ENCODE measurements at places on chromosomes 1 and 21.

DNA sequence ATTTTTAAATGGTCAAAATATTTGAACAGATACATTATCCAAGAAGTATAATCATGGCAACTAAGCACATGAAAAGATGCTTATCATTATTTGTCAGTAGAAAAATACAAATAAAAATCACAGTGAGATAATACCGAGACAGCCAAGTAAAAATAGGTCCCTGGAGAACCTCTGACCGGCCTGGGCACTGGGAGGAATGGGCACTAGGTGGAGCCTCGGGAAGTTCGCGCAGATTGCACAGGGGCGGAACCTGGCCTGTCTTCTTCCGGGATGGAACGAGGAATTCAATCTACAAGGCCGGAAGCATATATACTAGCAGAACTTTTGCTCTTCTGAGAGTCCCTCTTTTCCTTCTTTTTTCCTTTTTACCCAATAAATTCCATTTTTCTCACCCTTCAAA is 148.5 kb upstream of the CHRM3 start:
- no peak for DNase-seq

DNA sequence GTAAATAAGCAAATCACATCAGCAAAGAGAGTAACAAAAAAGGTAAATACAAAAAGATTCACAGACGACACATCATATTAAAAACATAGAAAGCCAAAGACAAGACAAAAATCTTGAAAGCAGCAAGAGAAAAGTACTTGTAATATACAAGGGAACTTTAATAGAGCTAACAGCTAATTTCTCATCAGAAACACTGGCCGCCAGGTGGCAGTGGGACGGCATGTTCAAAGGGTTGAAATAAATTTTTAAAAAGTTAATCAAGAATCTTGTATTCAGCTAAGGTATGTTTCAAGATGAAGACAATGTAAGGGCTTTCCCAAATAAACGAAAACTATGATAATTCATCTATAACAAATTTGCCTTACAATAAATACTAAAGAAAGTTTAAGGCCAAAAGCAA is 358.1 kb downstream of the LRRIQ3 start:
- DNase-seq = no peak

DNA sequence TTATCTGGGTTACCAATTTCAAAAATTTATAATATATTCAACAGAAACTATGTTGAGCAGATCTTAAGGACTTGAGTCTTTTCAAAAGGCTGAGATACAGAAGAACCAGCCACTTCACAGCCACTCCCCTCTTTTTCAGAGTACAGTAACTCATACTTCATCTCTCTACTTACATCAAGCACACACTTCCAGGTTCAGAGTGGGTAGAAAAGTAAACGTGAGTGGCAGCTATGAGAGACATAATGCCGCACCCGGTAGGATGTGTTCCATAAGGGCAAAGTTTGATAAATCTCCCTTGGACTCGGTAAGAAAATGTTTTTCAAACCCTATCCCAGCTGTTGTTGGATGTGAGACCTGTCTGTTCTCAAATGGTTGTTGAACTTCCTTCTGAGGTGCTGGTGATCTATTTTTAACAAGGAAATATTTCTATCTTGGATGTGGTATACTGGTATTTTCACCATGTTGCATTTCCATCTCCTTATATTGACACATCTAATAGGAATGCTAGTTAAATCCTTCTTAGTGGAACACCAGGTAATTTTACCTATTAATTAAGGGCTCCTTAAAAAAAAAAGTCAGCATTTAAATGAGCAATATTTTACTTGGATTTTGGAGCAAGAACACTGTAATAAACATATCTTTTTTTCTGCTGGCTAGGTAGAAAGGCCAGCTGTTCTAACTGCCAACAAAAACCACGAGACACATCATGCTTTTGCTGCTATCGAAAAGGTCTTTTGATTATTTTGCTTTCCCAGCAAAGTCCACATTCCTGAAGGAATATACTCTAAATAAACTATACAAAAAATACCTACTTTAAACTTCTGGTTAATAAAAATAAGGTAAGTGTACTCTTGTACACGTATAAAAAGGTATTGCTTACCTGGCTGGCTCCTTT is 28.2 kb downstream of the CNN3 start:
- no peak for DNase-seq

GRCh38 chr1:216554934-216555333 is 131.7 kb upstream of the USH2A start:
- no peak for DNase-seq

- no peak for DNase-seq
Measured at GRCh38 chr1:147669469-147670318, 630 bp downstream of the ACP6 start.

- DNase-seq = no peak
Measured at GRCh38 chr1:241079047-241079446, 278.0 kb downstream of the RGS7 start.

- no peak for DNase-seq
Measured at GRCh38 chr1:51236531-51237350, 668 bp downstream of the RNF11 start.

- DNase-seq = no peak
Measured at GRCh38 chr1:18641005-18641941, 10.6 kb downstream of the PAX7 start.

DNA sequence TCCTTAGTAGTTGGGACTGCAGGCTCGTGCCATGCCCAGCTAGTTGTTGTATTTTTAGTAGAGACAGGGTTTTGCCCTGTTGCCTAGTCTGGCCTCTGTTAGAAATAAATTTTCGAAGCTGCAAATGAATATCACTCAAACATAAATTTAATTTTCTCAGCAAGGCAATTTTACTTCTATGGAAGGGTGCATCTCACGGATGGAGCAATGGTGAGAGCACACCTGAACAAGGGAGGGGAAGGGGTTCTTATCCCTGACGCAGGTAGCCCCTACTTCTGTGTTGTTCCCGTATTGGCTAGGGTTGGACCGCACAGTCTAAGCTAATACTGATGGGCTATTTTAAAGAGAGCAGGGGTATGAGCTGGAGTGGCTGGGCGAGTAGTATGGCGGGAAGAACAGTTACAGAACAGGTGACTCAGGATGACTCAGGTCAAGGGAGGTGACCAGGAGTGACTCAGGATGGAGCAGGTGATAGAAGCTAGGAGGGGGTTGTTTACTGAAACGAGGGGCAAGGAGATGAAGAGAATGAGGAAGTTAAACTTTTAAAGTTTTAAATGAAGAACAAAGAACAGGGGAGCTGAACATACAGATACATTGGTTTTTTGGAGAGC is 7.5 kb downstream of the MDM4 start:
- no peak for DNase-seq

DNA sequence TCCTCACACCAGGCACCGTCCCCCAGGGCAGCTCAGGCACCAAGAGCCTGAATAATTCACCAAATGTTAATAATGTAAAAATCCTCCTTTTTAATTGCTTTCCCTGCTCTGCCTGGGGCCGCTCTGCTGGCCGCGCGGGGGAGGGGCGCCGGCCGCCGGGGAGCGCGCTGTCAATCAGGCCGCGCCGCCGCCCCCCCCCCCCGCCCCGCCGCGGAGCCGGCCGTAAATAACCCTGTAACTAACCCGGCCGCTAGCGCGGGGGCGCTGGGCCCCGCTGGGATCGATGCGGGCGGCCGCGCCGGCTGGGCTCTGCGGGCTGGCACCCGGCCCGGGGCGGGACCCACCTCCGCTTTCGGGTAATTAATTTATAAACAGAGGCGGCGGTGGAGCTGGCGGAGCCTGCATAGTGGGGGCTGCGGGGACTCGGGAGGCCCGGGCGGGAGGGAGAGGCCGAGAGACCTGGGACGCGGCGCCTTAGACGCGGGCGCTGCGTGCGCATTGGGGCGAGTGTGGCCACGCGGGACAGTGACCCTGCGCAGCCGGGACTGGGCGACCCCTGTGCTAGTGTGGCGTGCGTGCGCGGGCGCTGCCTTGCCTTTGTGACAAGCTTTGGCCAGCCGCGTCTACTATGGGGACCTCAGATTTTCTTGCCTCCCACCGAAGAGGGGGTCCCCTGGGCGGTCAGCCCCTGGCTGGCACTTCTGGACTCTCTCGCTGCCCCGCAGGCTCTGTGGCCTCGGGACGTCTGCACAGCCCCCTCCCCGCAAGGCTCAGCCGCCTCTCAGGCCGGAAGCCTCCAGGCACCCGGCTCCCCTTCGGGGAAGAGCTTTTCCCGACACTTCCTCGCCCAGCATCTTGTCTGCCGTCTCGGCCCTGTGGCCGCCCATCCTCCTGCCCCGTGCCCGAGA is 16.6 kb downstream of the SAMD11 start:
- DNase-seq = no peak

GRCh38 chr1:7868070-7868780 is 15.4 kb upstream of the UTS2 start:
- DNase-seq = no peak

GRCh38 chr21:34077888-34078287 is 4.5 kb downstream of the MRPS6 start:
- no peak for DNase-seq

DNA sequence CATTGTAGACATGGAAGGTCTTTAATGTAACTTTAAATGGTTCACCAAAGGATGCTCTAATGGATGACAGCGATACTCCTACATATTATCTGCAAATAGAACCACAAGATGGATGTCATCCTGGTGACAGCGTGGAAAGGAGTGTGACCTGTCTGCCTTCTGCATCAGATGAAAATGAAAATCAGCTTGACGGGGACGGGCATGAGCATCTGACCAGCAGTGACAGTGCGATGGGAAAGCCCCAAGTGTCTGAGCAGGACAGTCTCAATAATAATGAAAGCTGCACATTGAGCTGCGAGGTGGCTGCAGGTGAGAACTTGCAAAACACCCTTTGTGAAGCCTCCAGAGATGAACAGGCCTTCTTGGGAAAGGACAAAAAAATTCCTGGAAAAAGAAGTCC is 25.2 kb downstream of the CNST start:
- DNase-seq = no peak

DNA sequence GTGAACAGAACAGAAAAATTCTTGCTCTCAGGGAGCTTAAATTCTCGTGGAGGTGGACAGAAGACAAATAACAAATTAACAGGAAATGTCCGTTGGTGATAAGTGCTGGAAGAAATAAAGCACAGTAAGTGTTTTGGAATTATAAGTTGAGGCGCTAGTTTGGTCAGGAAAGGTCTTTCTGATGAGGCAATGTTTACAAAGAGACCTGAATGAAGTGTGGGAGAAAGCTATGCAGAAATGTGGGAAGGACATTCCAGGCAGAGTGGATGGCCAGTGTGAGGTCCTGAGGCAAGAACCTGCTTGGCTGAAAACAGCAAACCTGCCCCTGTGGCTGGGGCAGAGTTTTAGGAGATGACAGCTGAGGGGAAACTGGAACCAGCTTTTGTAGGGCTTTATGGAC is 23.3 kb downstream of the NGF start:
- DNase-seq = no peak

GRCh38 chr1:182600745-182601415 is 3.3 kb downstream of the RGS16 start:
- no peak for DNase-seq

DNA sequence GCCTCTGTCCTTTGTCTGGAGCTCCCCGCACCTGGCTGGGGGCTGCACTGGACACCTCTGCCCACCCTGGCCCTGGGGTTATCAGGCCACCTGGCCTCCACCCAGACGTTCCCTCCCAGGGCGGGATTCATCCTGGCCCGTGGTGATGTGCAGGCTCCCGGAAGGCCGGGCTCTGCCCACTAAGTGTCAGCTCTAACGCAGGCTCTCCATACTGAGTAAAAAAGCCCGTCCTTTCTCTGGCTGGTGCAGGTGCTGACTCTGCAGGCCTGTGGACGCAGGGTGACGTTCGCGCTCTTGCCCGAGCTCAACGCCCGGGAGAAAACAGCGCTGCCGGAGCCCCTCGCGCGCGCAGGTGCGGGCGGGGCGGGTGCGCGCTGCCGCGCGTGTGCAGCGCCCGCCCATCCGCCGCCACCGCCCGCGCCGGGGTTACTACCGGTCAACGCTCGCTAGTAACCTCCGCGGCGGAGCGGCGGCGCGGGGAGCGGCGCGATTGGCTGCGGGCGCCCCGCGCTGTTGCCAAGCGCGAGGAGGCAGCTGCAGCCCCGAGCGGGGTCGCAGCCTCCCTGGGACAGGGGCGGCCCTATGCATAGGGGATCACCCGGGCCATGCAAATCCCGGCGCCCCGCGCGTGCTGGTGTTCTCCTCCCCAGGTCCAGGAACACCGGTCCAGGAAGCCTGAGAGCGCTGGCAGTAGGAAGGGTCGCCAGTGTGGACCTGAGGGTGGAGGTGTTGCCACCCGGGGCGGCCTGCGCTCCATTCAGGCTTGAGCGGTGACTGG is 15.7 kb downstream of the ABCG1 start:
- no peak for DNase-seq

- DNase-seq = no peak
Measured at GRCh38 chr1:100299521-100300222, 33.7 kb downstream of the RTCA start.

GRCh38 chr1:208219659-208220282 is 24.4 kb downstream of the PLXNA2 start:
- DNase-seq = no peak

GRCh38 chr1:3727042-3727824 is 25.0 kb upstream of the CCDC27 start:
- DNase-seq = no peak

DNA sequence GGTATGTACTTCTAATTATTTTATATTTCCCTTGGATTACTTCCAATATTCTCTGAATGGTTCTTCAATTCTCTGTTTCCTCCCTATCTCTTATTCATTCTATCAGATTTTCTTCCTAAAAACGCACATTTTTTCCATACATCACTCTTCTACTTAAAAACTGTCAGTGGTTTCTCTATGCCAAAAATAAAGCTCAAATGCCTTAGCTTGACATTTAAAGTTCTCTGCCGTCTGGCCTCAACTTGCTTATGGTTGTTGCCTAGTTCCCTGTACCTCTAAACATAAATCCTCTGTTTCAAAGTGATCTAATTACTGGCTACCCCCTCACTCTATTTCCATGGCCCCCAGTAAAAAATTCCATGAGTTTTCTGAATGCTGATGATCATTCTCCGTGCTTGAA is 671.0 kb upstream of the ADGRL2 start:
- DNase-seq = no peak

GRCh38 chr1:245791410-245792312 is 636.9 kb downstream of the KIF26B start:
- DNase-seq = no peak

DNA sequence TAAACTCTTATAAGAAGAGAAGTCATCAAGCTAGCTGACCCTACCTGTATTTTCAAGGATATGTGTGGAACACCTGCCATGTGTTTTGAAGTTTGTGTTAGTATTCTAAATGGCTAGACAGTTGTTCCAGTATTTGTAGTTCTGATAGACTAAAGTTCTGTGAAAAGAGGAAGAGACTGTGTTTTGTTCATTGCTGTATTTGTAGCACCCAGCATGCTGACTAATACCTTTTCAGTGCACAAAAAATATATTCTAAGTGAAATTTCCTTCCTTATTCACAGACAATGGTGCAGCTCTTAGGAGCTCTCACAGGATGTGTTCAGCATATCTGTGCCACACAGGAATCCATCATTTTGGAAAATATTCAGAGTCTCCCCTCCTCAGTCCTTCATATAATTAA is 8.2 kb upstream of the METTL18 start:
- no peak for DNase-seq

GRCh38 chr1:9399510-9400424 is 107.1 kb downstream of the SPSB1 start:
- DNase-seq = no peak

- no peak for DNase-seq
Measured at GRCh38 chr1:230350208-230350921, 75.8 kb downstream of the PGBD5 start.

GRCh38 chr1:243968413-243968812 is 82.7 kb upstream of the ZBTB18 start:
- no peak for DNase-seq

GRCh38 chr1:33314416-33314815 is 6.5 kb downstream of the A3GALT2 start:
- no peak for DNase-seq
